ENCODE measurements at places on chromosomes 3 and 15.

DNA sequence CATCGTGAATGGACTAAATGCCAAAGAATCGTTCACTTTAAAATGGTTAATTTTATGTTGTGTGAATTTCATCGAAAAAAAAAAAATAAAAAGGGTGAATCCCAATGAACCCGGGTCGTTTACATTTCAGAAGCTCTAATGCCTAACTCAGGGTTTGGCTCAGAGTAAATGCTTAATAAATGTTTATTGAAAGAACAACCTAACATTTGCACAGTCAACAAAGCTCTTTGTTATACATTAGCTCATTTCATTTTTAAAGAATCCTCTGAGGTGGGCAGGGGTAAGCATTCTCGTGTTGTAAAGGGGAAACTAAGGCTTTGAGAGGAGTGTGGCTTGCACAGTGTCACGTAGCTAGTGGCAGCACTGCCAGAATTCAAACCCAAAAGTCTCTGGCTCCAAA lies 109.5 kb downstream of the RPLP1 start:
- DNase-seq = no peak

DNA sequence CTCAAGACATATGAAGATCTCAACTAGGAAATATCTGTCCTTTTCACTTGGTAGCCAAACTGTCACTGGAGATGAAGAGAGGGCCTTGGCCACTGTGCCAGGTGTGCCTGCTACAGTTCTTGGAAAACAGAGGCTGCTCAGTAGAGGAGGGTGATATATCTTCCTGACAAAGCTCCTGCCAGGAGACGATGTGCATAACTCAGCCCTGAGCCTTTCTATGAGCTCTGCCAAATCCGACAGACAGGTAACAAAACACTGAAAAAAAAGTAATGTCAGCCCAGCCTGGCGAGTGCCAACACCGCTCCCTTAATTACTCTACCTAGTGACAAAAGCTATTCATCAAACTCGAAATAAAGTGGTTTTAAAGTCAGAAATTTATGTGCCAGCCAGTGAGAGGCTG lies 123.2 kb downstream of the MFSD1 start:
- no peak for DNase-seq

DNA sequence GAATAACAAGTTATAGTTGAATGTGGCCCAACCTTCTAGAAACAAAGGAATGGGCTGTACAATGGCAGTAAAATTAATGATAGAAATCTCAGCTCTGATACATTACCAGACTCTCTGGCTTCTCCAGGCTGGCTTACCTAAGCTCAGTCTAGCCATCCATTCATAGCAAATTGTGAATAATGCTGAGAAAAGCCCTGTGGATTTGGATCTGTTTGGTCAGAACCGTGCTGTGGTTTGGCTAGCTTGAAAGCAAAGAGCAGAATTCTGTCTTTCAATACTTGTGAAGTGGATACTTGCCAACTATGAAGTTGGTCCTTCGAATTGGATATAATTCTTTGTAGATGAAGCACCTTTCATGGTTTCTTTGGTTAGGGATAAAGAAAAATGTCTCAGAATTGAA lies 199.1 kb downstream of the EPHA3 start:
- DNase-seq = no peak

DNA sequence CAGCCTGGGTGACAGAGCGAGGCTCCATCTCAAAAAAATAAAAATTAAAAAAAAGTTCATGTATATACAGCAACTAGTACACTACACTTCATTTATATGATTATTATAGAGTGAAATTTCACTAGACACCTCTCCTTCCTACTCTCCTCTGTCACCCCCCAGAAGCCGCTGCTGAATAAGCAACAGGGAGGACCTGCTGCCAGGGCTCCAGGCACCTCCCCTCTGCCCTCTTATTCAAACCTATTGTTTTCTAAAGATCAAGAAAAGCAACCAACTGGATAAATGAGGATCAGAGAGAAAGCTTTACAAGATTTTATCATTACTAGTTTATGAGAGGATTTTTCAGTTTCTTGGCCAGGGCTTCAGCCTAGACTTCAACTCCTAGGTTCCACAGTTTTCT lies 71.5 kb downstream of the DHX30 start:
- no peak for DNase-seq

DNA sequence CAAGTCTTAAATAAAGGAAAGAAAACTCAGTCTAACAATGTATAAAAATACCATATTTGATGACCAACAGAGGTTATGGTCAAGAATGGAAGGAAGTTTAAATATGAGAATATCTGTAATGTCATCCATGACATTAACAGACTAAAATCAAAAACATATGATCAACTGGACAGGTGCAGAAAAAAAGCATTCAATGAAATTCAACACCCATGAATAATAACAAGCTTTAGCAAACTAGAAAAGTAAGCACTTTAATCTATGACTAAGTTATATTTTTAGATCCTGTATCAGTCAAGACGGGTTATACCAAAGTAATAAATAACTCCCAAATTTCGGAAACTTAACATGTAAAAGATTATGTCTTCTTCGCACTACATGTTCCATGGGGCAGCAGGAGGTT lies 61.8 kb downstream of the CFAP20DC start:
- DNase-seq = no peak

DNA sequence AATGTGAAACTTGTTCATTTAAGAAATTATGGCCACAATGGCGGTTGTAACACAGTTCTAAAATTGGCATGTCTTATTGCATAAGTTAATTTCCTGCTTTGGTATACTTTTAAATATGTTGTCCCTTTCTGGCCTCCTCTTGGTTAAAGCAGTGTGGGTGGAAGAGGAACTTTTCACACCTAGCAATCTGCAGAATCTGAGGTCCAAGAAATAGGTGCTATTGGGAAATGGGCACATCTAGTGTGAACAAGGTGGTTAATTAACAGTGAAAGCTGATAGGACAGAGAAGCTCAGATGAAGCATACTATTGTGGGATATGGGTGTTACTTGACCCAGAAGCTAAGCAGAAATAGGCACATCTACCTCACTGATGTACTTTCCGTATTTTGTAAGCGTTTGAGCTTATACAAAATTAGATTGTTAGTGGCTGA lies 10.6 kb downstream of the CMC1 start:
- no peak for DNase-seq

- no peak for DNase-seq
Measured at GRCh38 chr15:101058735-101059134, 139.6 kb downstream of the LRRK1 start.

DNA sequence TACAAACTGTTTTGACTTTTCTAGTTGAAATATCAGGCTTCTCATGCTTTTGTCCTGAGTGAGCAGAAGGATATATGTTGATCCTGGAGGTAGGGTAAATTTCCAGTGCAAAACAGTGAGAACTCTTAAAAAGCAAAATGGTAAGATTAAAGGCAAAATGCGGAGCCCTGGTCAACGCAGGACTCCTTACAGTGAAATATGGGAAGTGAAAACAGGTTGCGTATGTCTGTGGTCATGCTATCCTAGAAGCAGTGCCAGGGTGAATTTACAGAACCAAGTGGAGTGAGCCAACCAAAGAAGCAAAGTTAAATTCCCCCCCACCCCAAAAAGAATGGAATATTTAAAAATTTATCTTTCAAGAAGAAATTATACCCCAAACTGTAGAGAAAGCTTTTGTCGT lies 256.4 kb downstream of the NR2F2 start:
- DNase-seq = no peak

DNA sequence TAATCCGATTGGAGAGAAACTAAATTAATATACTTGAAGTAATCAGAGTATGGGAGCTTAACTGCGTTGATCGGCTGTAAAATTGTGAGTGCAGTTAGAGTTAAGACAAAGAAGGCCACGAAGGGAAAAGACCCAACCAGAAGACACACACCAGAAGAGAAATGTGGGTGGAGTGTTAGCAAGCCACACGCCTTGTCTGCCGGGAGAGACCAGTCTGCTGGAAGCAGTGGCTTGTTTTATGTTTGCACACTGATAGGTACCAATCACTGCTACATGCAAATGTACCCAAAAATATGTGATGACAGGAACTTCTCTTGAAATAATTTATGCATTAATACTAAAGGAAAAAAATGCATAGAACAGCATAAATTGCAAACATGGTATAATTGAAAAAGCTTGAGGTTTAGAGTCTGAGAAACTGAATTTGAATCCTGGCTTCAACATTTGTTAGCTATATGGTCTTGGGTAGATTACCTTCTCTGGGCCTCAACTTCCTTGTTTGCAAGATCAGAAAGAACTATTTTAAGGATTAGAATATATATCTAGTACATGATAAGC lies 23.1 kb downstream of the EEFSEC start:
- no peak for DNase-seq

GRCh38 chr3:195698325-195698646 lies 22.5 kb upstream of the MUC20 start:
- DNase-seq = no peak

All from stimulated activated CD4-positive, alpha-beta T cell treated with anti-CD3 and anti-CD28 coated beads, Interleukin-12 subunit alpha, Interleukin-12 subunit beta, amount 100 ng/mL, for 24 hours (primary cell).